ENCODE measurements at places on chromosomes 3 and 15.

GRCh38 chr3:156259896-156260295 is 139.5 kb downstream of the KCNAB1 start:
- DNase-seq, result no peak

GRCh38 chr15:89002281-89002761 is 85.9 kb upstream of the ABHD2 start:
- DNase-seq, result no peak

GRCh38 chr15:47376190-47376589 is 341.1 kb upstream of the SEMA6D start:
- no peak for DNase-seq

- DNase-seq, result no peak
Measured at GRCh38 chr15:25177955-25178801, 223.4 kb downstream of the SNRPN start.

DNA sequence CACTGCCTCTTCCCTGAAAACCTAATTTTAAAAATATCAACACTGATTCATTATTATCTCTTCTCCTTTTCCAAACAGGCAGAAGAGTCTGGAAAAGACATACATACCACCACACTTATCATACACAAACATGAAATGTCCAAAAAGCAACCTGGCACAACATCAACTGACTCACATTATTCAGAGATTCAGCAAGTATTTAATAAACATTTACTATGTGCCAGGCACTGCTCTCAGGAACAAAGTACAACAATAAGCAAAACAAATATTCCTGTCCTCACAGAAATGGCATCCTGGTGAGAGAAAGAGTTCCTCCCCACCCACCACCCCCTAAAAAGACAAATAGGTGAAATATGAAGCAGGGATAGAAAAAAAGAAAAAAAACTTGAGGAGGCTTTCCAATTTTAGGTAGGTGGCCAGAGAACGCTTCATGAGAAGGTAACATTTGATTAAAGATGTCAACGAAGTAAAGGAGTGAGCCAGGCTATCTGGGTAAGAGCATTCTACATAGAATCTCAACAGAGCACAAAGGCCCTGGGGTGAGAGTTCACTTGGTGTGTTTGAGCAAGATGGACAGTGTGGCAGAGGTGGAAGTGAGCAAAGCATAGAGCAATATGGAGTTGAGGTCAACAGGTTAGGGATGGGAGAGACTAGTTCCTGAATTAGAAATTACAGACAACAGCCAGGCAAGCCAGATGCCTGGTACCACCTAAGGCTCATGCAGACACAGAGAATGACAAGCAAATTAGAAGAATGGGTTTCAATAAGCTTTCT is 141.7 kb downstream of the OSBPL10 start:
- no peak for DNase-seq

All from activated naive CD4-positive, alpha-beta T cell treated with Interleukin-2 at 50 U/mL for 16 hours (primary cell).